ENCODE measurements at places on chromosomes 2 and 18.

- DNase-seq: no peak
These were observed 17.1 kb upstream of the ANKRD62 start for GRCh38 chr18:12076424-12077140.

DNA sequence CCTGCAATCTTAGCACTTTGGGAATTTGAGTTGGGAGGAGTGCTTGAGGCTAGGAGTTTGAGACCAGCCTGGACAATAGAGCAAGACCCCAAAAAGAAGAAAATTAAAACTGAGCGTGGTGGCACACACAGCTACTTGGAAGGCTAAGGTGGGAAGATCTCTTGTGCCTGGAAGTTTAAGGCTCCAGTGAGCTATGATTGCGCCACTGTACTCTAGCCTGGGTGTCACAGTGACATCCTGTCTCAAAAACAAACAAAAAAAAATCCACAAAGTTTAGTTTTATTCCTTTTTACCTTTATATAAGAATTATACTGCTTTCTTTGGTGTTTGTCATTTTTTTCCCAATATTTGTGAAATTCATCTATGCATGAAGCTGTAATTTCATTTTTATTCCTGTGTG lies 20.3 kb downstream of the SLC39A10 start:
- DNase-seq: no peak

GRCh38 chr2:42860319-42861094 lies 68.1 kb upstream of the HAAO start:
- DNase-seq: no peak

GRCh38 chr2:105809723-105810122 lies 65.0 kb downstream of the NCK2 start:
- no peak for DNase-seq

DNA sequence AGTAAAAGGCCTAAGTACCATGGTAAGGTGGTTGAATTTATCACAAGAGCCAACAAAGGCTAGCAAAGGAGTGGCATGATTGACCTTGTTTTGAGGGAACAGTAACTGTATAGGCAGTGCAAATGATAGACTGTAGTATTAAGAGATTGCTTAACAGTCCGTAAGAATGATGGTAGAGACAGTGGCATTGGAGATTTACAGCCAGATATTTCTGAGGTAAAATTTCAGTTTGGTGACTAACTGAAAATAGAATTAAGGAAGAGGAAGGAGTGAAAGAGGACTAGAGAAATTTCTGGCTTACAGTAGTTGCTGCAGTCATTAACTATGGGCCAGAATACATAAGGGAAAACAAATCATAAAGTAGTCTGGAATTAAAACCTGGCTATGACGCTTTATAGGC lies 4.4 kb upstream of the BAZ2B start:
- DNase-seq: no peak

DNA sequence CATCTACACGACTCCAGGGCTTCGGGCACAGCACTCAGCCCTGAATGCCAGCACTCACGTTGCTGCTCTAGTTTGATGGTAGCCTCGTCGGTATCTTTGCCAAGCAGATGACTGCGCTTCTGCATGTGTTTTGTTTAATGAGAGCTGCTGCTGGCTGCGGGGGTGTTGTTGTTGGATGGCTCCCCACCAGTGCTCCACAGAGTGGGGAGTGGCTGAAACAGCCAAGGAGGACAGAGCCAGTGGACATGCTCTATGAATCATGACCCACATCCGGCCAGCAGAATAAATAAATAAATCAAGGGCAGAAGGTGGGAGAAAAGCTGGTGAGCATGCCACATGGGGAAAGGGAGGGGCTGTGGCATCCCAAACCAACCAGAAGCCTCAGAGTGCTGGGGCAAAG lies 131.2 kb upstream of the SOX11 start:
- DNase-seq: no peak

DNA sequence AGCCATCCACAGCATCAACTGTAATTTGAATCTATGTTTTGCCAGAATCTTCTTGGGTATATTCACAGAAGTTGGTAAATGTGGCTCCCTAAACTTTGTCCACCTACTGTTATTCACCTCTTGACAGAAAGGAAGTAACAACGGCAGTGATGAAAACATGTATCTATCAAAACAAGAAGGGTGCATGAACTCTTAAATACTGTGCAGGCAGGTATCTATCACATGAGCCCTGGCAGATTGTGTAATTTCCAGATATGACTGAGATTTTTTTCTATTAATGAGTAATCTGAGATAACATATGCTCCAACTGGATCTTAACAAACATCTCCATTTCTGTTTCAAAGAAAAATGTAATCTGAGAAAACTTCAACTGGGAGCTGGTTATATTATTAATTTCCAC lies 36.6 kb downstream of the SFT2D3 start:
- no peak for DNase-seq

- DNase-seq: no peak
These were observed 206.5 kb downstream of the PDE1A start for GRCh38 chr2:182220335-182220734.

DNA sequence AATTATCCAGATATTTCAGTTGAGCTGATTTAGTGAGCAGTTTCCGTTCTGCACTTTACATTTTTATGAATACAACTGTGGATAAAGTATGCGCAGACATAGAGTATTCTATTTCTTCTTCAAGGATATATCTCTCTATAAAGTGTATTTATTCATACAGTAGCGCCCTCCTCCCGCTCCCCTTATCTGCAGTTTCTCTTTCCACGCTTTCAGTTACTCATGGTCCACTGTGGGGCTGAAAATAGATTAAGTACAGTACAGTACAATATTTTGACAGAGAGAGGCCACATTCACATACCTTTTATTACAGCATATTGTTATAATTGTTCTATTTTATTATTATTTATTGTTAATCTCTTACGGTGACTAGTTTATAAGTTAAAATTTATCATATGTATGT lies 19.7 kb upstream of the FHL2 start:
- no peak for DNase-seq

GRCh38 chr18:67199993-67200617 lies 316.4 kb downstream of the DSEL start:
- peak; percentile 66 for DNase-seq

DNA sequence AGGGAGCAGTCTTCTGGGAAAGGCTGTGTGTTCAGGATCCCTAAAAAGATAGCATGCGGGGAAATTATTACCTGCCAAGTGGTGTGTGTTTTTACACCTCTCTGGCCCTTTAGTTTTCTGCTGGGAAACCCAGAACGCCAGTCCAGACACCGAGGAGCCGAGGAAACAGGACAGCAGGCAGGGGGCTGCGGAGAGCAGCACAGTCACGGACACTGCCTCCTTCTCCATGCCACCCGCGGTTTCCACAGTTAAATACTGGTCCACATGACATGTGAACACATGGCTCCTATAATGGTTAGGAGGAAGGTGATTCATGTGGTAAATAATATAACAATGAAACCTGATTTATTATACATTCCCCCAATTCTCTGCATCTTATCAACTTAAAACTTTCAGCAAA lies 20.4 kb downstream of the CNOT11 start:
- no peak for DNase-seq

DNA sequence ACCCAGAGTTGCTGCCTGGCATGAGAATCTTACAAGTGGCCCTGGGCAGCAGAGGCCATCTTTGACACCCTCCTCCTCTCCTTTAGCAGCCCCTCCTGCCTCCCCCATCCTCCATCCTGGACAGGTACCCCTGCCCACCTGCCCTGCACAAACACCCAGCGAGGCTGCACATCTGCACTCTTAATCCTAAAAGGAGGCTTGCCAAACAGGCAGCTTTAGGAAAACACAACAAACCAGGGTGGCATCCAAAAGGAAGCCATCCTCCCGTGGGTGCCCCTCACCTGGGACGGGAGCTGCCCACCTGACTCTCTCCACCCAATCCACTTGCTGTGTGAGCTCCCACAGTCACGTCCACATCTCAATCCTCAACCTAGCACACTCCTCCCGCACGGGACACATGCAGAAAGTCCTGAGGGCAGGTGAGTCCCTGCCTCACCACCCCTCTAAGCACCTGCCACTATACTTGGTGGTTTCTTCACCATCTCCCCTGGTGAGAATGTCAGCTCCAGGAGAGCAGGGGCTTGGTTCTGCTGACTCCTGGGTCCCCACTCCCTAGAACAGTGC lies 5.8 kb downstream of the BIN1 start:
- DNase-seq: no peak

DNA sequence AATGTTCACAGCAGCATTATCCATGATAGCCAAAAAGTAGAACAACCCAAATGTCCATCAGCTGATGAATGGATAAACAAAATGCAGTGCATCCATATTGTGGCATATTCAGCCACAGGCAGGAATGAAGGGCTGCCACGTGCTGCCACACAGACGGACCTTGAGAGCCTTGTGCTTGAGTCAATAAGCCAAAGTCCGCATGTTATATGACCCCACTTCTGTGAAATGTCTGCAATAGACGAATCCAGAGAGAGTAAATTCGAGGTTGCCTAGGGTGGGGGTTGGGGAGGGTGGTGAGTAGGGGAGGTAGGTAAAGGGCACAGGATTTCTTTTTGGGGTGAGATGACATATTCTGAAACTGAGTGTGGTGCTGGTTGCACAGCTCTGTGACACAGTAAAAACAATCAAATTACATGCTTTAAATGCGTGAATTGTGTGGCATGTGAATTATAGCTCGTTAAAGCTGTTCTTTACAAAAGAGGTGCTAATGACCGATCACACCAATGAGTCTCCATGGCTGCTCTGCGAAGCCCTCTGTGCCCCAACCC lies 38.9 kb upstream of the LDLRAD4 start:
- DNase-seq: no peak

DNA sequence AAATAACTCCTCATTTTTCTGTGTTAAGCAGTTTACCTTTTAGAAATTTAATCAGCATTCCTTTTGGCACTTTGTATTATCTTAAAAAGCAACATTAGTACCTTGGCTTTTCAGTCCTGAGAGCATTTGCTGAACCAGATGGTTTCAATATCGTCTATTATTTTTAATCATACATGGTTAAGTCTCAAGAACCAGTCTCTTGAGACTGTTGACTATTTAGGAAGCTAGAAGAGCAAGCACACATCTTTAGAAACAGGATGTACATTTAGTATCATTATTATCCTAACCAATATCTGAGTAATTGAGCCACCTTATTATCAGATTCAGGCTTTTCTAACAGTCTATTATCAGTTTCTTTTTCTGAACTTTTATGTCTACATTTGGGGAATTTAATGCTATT lies 28.2 kb upstream of the ZEB2 start:
- no peak for DNase-seq

GRCh38 chr2:180001726-180002125 lies 5.4 kb downstream of the CWC22 start:
- DNase-seq: no peak

DNA sequence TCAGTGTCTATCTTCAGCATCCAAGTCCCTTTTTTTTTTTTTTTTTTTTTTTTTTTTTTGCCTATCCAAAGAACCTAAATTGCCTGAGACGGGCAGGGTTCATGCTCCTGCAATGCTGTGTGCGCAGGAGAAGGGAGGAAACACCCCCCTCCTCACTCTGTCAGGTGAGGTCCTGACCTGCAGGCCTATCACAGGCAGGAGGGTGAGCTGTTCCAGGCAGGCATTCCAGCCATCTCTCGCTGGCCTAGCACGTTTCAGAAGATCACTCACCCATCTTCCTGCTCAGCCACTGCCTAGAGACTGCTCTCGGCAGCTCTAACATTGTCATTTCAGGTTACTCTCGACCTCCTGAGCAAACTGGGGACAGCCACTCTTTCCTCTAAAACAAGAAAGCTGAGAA lies 48.4 kb upstream of the LAPTM4A start:
- DNase-seq: no peak

GRCh38 chr18:5507756-5508155 lies 36.0 kb downstream of the EPB41L3 start:
- DNase-seq: no peak

DNA sequence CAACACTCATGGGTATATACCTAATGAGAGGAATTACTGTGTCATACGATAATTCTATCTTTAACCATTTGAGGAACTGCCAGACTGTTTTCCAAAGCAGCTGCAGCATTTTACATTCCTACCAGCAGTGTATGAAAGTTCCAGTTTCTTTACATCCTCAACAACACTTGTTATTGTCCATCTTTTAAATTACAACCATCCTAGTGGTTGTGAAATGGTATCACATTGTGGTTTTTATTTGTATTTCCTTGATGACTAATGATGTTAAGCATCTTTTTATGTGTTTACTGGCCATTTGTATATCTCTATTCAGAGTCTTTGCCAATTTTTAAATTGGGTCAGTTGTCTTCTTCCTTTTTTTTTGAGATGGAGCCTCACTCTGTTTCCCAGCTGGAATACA lies 4.0 kb upstream of the CKAP2L start:
- DNase-seq: no peak

- DNase-seq: no peak
These were observed 64.3 kb downstream of the EDAR start for GRCh38 chr2:108924580-108925251.

DNA sequence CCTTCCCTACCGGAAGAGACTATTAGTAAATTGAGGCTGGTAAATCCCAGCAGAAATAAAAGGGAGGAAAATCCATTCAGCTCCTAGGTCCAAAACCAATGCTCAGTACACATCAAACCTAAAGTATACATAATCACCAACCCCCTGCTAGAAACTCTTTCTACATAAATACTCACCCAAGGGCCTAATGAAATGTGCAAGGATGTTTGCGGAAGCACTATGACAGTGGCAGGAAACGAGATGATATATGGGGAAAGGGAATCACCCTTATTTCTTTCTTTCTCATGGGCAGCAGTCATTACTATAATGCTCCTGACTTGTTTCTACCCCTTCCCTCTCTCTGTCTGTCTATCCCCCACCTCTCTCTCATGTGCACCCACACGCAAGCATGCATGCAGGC lies 1.3 kb upstream of the SCTR start:
- DNase-seq: no peak

DNA sequence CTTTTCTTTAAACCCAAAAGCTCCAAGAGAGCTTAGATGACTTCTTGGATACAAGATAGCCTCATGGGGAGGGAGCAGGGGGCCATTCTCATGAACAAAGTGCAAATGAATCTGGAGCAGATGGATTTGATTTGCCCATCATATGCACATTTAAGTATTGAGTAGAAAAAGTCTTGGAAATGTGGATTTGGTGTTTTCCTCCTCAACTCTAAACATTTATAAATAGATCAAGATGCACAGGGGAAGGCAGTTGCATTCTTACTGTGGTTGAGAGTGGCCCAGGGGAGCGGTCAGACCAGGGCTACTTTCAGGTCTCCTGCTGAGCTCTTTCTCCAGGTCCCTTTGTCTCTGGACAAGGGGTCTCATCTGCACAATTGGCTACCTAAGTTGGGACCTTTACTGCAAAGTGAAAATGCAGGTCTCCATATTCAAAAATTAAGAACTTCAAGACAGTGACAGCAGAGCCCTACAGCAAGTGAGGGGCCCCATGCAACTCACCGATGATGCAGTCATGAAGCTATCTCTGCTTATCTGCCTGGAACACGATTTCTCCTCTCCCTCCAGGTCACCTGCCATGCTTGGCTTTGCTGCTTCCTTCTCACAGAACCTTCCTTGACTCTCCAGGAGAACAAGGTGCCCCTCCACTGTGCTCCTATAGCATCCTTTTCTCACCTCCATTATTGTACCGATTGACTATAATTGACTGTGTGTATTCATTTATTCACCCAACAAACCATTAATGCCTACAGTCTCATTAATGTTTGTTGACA lies 145.4 kb downstream of the LPIN1 start:
- no peak for DNase-seq
